Foreskin fibroblast (primary cell): ENCODE measurements at places on chromosomes 5 and 9.

- peak; percentile 95 for DNase-seq
Observed at GRCh38 chr5:33892620-33893137, 889 bp upstream of the ADAMTS12 start.

DNA sequence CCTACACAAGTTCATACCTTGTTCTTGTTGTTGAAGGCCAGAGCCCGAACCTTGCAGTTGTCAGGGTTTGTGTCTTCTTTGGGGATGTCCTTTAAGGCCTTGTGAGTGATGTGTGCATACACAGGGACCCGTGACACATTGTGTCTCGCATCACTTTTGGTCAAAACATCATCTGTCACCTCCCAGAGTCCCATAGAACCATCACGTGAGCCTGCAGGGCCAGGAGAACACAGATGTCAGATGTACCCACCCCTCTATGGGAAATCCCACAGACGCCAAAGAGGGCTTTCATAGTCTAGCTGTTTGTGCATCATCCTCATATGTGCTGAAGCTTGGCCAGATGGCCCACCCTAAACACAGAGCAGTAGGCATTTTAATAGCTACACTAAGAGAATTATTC, 28.2 kb downstream of the DCAF12 start:
- DNase-seq, result no peak

DNA sequence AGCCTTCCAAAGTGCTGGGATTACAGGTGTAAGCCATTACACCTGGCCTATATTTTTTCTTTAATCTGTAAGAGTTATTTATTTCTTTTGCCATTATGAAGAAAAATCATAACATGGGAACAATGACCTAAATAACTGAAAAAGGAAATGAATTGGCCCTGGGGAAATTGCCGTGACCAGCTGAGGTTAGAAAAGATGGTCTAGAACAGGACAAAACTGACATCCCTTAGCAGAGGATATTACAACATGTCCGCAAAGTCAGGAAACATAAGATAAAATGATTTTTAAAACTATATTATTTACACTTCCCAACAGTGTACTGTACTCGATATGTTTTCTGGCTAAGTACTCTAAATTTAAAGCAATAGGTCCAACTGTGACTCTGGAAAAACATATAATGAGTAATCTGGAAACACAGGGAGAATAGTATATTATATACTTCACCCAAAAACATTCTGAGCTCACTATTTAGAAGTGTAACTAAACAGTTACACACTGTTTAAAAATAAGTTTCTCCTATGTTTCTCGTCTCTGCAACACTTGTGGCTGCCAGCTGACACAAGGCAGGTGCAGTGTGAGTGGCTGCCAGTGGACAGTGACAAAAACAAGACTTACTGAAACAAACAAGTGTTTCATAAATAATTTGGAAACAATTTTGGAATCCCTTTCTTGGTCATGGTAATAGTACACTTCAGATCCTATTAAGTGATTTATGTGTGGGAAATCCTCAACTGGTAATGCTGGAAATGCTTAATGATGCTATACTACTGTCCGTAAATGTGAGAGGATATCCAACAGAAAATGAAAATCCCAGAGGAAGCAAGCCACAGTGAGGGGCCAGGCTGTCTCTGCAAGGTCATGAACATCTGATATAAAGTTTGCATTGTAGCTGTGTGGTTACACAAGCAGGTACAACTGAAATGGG, 69.1 kb downstream of the C9orf85 start:
- no peak for DNase-seq

DNA sequence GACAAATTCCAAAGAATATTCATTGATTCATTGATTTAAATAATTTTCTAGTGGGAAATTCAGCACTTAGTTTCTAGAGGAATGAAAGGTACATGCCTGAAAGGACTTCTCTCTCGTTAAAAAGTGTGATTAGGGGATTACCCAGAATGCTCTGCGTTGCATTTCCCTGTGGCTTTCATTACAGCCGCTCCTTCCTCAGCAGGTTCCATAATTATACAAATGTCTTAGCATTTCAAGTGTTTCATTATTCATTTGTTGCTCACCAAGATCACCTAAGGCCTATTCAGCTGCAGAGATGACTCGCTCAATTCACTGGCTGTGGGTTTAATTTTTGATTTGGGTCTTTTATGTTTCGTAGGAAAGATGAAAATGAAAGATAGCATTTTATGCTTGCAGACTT, 52.8 kb downstream of the SPATA31C2 start:
- no peak for DNase-seq

- no peak for DNase-seq
Observed at GRCh38 chr5:149643781-149644180, 62.5 kb downstream of the ARHGEF37 start.

DNA sequence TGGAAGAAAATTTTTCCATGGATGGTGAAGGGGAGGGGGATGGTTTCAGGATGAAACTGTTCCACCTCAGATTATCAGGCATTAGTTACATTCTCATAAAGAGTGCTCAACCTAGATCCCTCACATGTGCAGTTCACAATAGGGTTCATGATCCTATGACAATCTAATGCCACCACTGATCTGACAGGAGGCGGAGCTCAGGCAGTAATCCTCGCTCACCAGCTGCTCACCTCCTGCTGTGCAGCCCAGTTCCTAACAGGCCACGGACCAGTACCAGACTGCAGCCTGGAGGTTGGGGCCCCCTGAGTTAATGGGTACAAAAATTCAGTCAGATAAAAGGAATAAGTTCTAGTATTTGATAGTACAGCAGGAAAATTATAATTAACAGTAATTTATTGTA, 337.2 kb downstream of the NPR3 start:
- DNase-seq, result no peak

GRCh38 chr5:157347301-157348048, 81.6 kb downstream of the CYFIP2 start:
- no peak for DNase-seq
